Fibroblast of lung (primary cell): ENCODE measurements at places on chromosomes 16 and 17. TPM values are rescaled to one million over a fixed set of nuclear protein-coding genes. Genes with fewer than 3 reads are reported as not detected.

DNA sequence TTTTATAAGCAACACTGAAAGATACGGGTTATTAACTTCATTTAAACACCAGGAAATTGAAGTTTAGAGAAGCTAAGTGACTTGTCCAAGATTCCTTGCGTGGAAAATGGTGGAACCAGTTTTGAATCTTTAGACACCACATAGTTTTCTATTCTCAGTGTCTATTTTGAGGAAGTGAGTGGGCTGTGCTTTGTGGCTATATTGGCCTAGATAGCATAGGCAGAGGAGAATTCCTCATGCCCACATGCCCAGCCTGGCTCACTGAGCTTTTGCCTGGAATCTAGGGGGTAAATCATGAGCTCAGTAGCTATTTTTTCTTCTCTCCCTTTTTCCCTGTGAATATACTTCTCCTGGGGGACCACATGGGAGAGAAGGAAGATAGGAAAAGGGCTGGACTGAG, 431.3 kb downstream of the HS3ST3B1 start:
- H3K27ac ChIP-seq, result no peak overlapping the region
- no peaks in the 10 kb centered on the region for H3K27me3 ChIP-seq
- no peak overlapping the region for H3K4me3 ChIP-seq
- DNase-seq, result no peak

DNA sequence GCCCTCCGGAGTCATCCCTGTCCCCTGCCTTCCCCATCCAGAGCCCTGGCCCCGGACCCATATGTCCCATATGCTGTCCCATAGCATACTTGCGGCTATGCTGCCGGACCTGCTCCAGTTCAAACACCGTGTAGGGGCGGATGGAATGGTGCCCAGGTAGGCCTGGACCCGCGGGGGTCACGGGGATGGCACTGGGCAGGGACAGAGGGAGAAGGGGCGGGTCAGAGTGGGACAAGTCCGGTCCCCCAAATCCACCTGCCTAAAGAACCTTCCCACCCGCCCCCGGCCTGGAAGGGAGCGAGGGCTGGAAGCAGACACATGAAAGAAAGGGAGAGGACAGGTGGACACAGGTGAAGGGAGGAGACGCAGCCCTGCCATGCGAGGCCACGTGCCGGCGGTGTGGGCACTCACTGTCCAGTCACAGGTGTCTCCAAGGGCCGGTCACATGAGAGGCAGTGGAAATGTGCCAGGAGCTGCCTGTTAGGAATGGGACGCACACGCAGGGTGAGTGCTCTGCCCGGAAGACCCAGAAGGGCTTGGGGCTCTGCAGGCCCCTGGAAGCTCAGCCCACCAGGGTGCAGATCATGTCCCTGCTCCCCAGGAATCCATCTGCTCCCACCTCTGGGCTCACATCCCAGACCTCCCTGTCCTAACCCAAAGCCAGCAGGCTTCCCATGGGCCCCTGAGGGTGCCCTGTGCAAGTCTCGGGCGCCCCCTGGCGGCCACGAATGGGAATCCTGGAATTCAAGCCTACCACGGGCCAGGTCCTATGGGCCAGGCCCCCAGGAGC, 14.0 kb downstream of the UBALD2 start:
- peak; percentile 72 for DNase-seq
- no peak overlapping the region for H3K27ac ChIP-seq
- H3K36me3 ChIP-seq, result peaks cover 2% of the 10 kb centered on the region
- no peak overlapping the region for H3K4me3 ChIP-seq
- H3K4me1 ChIP-seq, result no peaks in the 10 kb centered on the region
- no peaks in the 10 kb centered on the region for H3K27me3 ChIP-seq

- peaks cover 12% of the 10 kb centered on the region for H3K36me3 ChIP-seq
- H3K27ac ChIP-seq, result no peak overlapping the region
- no peaks in the 10 kb centered on the region for H3K27me3 ChIP-seq
- H3K4me1 ChIP-seq, result peaks cover 17% of the 10 kb centered on the region
Observed at GRCh38 chr17:81599719-81600486, 37.0 kb downstream of the NPLOC4 start.

Gene OR4D1
- not detected in 2 replicates for total RNA-seq

Gene PRSS36
- total RNA-seq, result 0.17 TPM in 1 of 2 replicates, not detected in the other

Gene NPIPA7
- total RNA-seq, result 0.51 and 1.7 TPM in 2 replicates

Gene HBA2
- not detected in 2 replicates for total RNA-seq

Gene C16orf89
- total RNA-seq, result 5.9 and 9.8 TPM in 2 replicates
